ENCODE measurements at places on chromosomes 1 and 21.

DNA sequence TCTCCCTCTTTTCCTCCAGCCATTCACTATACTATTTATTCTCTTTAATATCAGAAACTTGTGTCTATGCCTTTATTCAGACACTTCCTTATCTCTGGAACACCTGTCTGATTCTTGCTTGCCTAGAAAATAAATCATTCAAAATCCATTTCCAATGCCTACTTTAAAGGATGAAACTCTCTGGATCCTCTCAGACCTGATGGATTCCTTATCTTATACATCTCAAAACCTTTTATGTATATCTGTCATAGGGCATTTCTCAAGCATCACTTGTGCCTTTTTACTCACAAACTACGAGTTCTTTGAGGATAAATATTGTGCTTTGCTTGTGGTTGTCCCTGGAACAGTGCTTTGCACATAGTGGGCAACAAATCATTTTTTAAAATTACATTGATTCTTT, 3.8 kb upstream of the ATP6V1G3 start:
- DNase-seq = no peak

GRCh38 chr1:82483146-82483545, 682.4 kb downstream of the ADGRL2 start:
- DNase-seq = no peak

GRCh38 chr1:54967372-54967771, 13.1 kb upstream of the TMEM61 start:
- no peak for DNase-seq

GRCh38 chr21:43284238-43284637, 115.4 kb downstream of the CRYAA start:
- no peak for DNase-seq

GRCh38 chr1:58629031-58629462, 52.0 kb upstream of the TACSTD2 start:
- DNase-seq = no peak

- no peak for DNase-seq
Observed at GRCh38 chr1:193588311-193589082, 402.1 kb upstream of the B3GALT2 start.

DNA sequence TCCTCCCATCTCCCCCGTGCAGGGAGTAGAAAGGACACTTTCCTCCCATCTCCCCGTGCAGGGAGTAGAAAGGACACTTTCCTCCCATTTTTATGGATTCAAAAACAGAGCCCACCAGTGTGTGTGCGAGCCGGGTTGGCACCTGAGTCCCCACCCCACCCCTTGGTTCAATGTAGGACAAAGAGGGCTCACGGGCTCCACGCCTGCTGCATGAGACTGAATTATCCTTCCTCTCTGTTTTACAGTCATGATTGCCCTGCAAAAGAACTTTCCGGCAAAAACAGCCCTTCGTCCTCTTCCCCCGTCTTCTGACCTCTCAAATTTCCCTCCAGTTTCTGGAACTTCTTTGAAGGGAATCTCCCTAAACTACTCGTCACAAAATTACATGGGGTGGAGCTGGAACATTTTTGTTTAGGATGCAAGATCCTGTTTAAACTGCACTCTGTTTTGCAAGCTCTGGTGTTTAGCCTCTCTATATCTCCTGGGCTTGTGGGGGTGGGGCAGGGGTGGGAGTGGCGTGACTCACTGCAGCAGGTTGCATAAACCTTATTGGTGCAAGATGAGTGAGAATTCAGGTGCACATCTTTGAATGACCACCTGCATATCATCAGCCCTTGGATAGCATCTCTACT, 99.8 kb downstream of the PSMG1 start:
- DNase-seq = peak; percentile 57

- no peak for DNase-seq
Observed at GRCh38 chr1:232557502-232558191, 72.3 kb downstream of the SIPA1L2 start.

GRCh38 chr1:156097499-156098178, 15.4 kb upstream of the MEX3A start:
- DNase-seq = no peak

DNA sequence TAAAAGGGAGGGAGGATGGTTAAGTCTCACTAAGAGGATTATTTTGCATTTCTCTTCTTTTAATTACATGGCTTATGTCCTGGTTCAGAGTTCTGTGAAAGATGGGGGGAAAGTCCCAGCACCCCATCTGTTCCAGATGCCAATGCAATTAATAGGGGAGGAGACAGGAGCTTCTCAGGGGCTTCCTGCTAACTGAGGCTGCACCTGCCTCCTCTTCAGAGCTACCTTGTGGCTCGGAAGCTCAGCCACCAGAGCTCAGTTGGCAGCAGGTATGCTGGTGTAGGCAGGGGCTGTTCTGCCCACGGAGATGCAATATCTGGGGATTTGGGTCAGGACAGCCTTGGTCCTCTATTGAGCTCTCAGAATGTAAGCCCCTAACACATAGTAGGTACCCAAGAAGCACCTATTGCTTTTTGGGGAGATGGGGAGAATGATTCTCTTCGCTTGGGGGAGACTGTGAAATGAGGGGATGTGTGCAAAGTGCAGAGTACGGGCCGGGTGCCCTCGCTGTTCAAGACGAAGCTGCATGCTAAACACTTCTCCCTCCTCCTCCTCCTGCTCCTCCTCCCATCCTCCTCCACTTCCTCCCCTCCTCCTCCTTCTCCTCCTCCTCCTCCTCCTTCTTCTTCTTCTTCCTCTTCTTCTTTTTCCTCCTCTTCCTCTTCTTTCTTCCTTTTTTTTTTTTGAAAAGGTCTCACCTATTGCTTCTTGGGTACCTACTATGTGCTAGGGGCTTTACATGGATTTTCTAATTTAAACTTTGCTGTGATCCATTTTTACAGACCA, 279.0 kb downstream of the PTPRU start:
- no peak for DNase-seq

GRCh38 chr1:65467536-65467935, 47.1 kb downstream of the LEPR start:
- no peak for DNase-seq

GRCh38 chr1:74237787-74238186, 2.6 kb downstream of the TNNI3K start:
- DNase-seq = no peak

- peak; percentile 40 for DNase-seq
Observed at GRCh38 chr1:89041119-89041641, 18.5 kb upstream of the GBP3 start.

GRCh38 chr1:117783606-117784396, 145.6 kb downstream of the GDAP2 start:
- DNase-seq = peak; percentile 22

GRCh38 chr1:229127301-229127700, 143.6 kb upstream of the RAB4A start:
- DNase-seq = no peak

GRCh38 chr1:109887884-109888283, 22.8 kb upstream of the CSF1 start:
- no peak for DNase-seq

DNA sequence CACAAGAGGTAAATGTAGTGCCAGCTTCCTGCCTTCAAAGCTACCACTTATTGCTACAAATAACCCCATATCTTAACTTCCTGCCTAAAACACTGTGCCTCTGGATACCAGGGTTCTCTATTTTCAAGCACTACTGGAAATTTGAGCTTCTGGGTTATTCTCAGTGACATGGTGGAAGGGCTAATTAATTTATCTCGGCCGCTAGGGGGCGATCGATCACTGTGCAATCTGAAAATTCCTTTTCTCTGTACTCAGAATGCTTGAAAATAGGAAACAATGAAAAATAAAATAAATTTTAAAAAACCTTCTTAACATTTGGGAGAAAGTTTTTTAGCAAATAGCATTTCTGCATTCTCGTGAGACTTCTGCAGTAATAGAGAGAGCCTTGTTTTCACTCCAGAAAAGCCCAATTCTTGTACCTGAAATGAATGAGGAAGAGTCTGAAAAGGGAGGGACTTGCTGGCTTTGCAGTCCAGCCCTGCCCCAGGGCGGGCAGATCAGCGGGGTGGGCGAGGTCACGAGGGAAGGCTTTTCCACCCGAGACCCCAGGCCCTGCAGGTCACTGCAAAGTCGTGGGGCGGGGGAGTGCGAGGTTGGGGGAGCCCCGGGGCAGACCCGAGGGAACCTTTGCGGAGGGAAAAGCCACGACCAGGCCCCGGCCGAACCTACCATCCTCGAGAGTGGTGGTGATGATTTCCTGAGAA, 276.7 kb downstream of the PCP4 start:
- no peak for DNase-seq

GRCh38 chr1:226736908-226737818, 1.9 kb downstream of the ITPKB start:
- peak; percentile 37 for DNase-seq

- peak; percentile 11 for DNase-seq
Observed at GRCh38 chr1:30933874-30934252, 25.3 kb upstream of the SDC3 start.

GRCh38 chr1:9435854-9436640, 103.2 kb upstream of the SLC25A33 start:
- DNase-seq = no peak

DNA sequence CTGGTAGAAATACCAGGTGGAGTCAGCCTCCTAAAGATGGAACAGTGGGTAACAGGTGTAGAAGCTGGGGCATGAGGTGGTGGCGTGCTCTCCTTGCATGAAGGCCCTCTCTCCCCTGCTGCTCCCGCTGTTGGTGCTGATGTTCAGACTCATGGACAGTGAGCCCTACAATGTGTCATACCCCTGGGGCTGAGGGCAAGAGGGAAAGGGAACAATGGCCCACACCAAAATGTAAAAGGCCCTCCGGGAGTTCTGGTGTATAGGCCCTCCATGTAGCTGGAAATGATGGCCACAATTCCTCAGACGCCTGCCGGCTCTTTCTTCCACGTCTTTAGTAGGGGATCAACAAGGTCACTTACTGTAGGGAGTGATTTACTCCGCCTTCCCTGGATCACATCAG, 194.9 kb downstream of the DYRK1A start:
- DNase-seq = no peak

DNA sequence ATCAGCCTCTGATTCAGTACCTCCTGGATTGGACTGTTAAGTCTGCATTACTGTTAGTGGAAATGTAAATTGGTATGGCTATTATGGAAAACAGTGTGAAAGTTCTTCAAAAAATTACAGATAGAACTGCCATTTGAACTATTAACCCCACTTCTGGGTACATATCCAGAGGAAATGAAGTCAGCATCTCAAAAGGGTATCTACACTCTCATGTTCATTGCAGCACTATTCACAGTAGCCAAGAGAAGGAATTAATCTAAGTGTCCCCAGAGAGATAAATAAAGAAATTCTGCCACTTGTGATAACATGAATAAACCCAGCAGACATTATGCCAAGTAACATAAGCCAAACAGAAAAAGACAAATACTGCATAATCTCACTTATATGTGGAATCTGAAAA, 676.0 kb downstream of the PLA2G4A start:
- no peak for DNase-seq

DNA sequence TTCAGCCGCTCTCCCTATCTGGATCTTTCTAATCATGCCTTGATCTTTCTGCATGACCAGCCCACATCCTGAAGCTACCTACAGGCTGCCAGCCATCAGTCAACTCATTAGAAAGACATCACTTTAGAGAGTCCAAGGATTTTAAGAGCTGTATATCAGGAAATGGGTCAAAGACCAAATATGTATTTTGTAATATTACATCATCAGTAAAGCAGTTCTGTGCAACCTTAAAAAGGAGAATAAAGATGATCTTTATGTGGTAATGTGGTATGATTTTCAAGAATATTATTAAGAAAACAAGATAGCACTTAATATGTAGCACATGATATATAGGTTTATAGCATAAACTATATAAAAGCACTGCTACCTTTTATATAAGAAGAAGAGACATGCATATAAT, 47.6 kb downstream of the SLC30A7 start:
- DNase-seq = no peak

DNA sequence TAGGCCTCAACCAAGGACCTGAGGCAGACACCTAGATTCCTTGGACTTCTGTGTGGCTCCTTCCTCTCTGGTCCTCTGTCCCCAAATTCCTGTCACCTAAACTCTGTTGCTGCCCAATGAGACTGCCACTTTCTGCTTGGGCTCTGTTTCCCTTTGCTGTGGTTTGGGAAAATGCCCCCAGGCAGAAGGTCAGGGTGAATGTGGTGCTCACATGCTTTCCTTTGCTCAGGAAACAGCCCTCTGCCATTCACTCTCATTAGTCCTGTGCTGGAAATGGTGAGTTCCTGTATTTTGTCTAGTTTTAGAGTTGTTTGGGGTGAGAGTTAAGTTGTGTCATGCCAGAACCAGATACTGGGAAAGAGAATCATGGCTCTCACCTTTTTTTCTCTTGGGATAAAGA, 22.7 kb upstream of the SHE start:
- DNase-seq = no peak

DNA sequence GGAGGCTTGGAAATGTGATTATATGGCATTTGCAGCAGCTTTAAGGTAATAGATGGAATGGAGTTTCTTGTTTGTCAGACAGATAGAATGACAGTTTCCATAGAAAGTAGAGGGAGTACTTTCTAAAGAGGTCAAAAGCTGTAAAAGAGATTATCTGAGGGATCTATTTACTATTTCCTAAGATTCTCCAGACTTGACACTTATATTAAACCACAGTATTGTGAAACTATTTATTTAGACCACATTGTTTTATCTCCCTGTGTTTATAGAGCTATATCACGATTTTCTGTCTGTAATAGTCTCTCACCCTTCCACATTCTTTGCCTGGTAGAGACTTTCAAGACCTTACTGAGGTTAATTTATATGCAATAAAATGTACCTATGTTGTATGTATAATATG, 66.7 kb downstream of the MAN1A2 start:
- no peak for DNase-seq

Data from fibroblast of gingiva (primary cell).